ENCODE measurements at places on chromosomes 3 and 15.

DNA sequence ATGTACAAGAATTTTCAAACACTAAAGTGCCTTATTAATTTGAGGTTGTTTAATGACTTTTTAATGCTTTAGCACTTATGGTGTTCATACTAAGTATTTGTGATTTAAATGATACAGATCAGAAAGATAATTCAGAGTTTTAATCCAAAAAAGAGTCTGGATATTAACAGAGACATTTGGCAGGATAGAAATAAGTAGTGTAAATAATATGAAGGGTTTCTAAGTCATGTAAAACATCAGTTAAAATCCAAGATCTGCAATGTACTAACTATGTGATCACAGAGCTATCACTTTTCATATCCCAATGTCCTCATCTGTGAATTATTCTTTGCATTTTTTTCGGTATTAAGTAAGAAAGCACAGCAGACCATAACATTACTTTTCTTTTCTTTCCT, 62.9 kb downstream of the CD200 start:
- no peak for DNase-seq

DNA sequence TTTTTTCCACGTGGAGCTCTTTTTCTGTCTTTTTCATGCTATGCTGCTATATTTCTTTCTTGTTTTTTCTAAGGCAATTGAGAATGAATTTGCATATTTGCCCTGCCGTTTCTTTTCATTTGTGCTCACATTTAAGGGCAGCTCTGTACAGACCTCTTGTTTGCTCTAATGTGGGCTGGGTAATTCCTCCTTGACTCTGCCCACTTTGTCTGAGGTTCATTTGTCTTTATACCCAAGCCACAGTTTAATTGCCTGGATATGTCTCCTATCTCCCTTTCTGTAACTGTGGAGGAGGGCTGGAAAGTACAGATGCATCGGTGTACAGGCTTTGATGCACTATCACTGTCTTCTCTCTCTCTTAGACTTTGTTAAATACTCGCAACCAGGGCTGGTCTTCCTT, 195.9 kb downstream of the EPHB1 start:
- DNase-seq: no peak

DNA sequence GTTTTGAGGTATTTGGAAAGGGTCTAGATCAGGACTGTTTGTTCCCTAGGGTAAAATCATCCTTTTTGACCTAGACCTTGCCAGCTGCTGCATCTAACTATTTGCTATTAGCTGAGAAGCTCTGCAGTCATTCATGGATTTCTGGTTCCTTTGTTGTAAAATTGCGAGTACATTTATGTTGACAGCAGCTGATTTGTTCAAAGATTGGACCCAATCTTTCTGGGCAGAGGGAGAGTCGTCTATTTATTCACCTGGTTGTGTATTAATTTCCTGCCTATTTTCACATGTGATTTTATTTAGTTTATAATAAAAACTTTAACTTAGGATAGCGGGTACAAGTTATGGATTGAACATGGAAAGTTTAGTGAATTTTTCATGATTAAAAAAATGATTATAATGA, 236.3 kb downstream of the CNTN4 start:
- DNase-seq: peak; percentile 8

GRCh38 chr15:101091080-101092017, 160.5 kb downstream of the CHSY1 start:
- no peak for DNase-seq

DNA sequence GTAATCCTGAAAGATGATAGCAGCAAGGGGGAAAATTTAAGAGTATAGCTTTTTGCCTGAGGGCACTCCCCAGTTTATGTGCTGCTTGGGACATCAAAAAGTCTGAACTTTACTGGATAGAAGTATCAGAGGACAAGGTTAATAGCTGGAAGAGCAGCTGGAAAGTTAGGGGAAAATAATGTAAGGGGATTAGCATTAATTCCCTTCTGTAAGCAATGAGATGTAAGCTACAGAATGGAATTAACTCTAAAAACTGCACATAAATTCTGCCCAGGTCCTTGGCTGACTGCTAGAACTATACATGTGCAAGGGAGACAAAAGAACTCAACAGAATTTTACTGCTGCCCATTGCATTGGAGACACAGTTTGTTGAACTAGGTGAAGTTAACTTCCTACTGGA, 55.6 kb downstream of the ATP11B start:
- no peak for DNase-seq

DNA sequence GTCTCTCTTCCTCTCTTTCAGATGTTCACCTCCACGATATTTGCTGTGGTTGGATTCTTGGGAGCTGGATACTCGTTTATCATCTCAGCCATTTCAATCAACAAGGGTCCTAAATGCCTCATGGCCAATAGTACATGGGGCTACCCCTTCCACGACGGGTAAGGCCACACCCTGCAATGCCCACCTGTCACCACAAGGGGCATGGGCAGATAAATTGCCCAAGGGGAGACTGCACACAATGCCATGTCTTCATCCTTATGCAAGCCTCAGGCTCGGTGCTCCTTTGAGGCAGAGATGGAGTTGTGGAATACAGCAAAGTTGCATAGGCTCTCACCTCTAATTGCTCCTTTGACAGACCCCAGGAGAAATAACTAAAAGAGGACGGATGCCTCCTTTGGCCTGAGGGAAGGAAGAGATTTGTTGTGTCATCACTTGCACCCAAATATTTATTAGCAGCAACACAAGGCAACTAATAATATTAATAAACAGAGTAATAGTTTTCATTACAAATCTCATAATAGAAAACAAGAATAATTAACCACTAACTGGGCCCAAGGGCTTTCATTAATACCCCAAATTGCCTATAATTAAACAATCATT, 13.2 kb downstream of the TM4SF4 start:
- DNase-seq: no peak

- no peak for DNase-seq
These were observed 127.8 kb upstream of the SLC7A14 start for GRCh38 chr3:170713653-170714052.

DNA sequence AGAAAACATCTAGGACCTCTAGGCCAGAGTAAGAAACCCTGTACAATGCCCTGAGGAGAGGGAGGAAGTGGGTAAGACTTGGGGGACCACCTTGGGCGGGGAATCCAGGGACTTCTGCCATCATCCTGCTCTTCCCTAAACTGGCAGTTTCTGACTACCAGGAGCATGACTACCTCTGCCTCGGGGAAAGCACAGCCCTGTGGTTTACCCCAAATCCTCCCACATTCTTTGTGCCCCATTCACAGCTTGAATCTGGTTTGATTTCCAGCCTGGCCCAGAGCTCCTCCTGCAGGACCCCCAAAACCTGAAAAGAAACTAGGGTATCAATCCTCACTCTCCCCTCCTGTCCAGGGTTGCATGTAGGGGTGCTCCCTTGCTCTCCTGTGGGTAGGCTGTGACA, 4.7 kb downstream of the C3orf18 start:
- DNase-seq: no peak

- no peak for DNase-seq
These were observed 18.8 kb upstream of the VGLL4 start for GRCh38 chr3:11662392-11662990.

DNA sequence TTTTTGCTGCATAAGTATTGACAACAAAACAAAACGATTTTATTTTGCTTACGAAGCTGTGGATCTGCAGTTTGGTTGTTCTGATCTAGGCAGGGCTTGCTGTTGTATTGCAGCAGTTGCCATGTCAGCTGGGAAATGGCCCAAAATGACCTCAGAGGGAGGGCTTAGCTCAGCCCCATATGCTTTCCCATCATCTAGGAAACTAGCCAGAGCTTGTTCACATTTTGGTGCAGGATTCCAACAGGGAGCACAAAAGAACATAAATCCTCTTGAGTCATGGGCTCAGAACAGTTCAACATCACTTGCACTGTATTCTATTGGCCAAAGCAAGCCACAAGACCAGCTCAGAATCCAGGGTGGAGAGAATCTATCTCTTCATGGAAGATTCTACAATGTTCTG, 42.2 kb upstream of the ROBO2 start:
- no peak for DNase-seq

DNA sequence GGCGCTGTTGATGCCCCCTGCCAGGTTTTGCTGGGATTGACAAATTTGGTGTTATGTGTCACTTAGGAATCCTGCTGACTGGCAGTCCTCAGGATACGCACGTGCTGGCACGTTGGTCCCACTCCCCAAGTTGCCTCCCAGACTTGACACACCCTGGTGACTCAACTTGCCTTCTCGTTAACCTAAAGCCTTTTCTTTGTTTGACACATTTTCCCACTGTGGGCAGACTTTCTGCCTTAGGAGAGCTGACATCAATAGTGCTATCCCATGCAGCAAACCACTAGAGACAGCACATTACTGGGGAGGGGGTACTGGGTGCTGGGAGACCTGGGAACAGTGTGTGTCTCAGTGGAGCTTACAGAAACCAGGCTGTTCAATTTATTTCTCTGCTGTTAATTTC, 104.3 kb downstream of the OXNAD1 start:
- DNase-seq: no peak

- DNase-seq: no peak
These were observed 48.4 kb downstream of the ARHGEF3 start for GRCh38 chr3:56753206-56753820.

DNA sequence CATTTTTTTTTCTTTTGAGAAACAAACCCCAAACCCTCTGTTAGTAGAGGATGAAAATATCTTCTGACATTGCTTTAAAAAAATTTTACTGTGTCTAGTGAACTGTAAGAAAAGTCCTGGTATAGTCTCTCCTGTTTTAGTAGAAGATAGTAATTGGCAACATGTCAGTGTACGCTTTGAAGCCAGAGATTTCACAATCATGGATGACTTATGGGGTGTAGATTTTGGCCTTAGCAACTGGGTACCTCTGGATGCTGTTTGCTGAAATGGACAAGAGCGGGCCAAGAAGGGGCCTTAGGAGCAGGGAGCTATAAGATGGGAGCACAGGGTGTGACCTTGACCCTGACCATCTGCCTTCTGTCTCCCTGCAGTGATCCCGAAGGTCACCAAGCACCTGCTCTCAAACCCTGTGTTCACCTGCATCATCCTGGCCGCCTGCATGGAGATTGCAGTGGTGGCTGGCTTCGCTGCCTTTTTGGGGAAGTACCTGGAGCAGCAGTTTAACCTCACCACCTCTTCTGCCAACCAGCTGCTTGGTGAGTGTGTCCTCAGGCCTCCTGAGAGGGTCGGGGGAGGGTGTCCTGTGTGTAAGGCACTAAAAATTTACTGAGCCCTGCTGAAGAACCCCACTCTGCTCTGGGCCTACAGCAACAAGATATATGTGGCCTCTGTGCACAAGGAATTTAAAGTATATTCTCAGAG, 266.7 kb downstream of the SLCO3A1 start:
- DNase-seq: no peak

- DNase-seq: no peak
These were observed 525.0 kb downstream of the GABRG3 start for GRCh38 chr15:27495963-27496459.

DNA sequence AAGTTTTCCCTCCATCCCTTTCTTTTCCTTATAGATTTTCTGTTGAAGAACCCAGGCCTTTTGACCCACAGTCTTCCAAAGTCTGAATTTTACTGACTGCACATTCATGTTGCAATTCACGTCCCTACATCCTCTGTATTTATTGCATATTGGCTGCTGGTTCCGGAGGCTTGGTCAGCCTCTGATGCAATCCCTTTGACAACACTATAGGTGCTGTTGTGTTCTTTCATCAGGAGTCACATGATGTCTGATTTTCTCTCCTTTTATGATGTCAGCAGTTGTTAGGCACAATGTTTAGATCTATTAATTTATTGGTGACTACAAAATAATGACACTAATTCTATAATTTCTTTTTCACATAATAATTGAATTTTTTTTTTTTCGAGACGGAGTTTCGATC, 8.7 kb downstream of the CYP1A1 start:
- DNase-seq: no peak

- peak; percentile 57 for DNase-seq
These were observed 171.9 kb downstream of the FMN1 start for GRCh38 chr15:33022629-33023028.

DNA sequence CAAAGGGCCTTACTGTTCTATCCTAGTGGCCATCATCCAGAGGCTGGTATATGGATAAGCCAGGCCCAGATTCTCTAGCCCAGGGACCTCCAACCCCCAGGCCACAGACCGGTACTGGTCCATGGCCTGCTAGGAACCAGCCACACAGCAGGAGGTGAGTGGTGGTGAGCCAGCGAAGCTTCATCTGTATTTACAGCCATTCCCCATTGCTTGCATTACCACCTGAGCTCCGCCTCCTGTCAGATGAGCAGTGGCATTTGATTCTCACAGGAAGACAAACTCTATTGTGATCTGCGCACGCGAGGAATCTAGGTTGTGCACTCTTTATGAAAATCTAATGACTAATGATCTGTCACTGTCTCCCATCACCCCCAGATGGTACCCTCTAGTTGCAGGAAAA, 30.1 kb upstream of the TPM1 start:
- no peak for DNase-seq

DNA sequence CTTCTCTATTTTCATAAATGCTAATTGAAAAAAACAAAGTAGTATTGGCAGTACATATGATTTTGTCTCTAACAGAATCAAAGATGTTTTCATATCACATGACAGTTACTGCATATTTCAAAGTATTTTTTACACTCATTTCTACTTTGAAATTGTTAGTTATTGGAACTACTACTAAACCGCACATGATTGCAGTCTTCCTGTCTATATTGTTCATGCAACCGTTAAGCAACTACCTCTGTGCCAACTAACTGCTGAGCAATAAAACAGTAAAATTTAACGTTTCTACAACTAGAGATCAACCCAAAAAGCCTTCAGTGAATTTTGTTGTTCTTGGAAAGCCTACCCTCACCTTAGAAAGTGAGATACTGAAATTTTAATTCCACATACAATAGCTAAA, 64.2 kb downstream of the DMXL2 start:
- no peak for DNase-seq

DNA sequence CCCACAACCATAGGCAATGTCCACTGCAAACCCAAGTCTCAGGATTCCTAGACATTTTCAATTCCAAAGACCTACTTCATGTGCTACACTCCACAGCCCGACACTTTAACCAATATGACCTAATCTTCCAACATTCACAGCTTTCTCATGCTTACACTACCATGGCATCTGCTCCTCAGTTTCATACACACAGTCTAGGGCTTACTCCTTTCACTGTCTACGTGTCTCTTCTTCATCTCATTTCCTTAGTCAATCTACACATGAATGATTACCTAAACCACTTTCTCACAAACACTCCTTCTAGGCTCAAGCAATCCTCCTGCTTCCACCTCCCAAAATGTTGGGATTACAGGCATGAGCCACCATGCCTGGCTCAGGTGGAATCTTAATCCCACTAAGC, 106.3 kb downstream of the STAG1 start:
- DNase-seq: no peak

DNA sequence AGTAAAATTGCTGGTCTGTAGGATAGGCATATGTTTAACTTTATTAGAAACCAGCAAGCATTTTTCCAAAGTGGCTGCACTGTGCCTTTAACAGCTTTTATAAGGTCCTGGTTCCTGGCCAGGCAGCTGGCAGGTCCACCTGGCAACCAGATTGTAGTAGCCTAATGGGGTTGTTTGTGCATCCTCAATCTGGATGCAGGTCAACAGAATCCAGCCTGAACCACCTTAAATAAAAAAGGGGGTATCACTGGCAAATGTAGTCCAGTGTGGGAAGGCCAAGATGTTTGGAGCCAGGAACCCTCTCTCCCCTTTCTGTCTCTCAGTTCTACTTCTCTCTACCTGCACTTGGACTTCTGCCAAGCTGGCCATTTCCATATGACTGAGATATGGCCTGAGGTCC, 200.3 kb downstream of the ZNF621 start:
- peak; percentile 68 for DNase-seq

Measured in LNCaP clone FGC (cell line).